ENCODE measurements at places on chromosomes 4 and X.

DNA sequence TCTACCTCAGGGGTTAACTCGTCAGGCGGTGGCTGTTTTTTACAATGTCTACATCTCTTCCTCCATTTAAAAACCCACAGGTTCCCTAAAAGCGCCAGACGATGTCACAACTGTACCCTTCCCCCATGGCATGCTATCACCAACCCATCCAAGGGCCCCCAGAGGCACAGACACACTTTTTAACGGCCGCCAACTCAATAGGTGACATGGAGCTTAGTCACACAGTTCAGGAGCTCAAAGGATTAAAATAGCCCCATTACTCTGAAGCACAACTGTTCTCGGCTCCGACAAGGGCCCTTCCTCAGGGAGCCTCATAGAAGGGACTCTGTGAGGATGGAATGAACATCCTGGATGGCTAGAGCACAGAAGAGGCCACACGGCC, 12.4 kb downstream of the SH3KBP1 start:
- no peak for DNase-seq

GRCh38 chr4:165709516-165709915, 163.5 kb upstream of the TLL1 start:
- DNase-seq: no peak

DNA sequence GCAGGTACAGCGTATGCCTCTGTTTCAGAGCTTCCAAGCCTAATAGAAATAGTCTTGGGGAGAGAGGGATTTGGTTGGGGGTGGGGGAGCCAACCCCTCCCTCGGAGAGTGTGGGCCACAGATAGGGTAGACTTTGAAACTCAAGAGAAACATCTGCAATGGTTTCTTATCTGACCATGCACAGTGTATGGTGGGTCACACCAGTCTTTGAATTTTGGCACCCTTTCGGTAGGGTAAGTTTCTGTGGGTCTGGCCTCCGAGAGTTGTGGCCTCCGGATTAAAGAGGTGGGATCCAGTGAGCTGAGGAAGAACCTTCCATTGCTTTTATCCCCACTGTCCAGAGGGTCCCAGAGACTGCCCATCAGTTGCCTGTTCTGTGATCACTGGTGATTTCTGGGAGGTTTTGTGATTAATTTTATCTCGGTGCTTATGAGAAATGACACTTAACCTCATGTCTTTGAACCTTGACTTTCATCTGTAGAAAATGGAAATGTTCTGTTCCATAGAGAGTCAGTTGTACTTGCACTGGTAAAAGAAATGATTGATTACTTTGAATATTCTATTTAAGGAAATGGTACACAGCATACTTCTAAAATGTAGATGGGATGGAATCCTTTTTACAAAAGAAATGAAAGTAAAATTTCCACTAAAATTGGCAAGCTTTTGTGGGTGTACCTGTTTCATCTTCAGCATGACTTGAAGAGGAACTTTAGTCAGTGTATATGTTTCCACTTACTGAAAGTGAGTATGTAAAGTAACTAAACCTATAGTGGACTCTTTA, 62.7 kb downstream of the TMEM131L start:
- DNase-seq: no peak

DNA sequence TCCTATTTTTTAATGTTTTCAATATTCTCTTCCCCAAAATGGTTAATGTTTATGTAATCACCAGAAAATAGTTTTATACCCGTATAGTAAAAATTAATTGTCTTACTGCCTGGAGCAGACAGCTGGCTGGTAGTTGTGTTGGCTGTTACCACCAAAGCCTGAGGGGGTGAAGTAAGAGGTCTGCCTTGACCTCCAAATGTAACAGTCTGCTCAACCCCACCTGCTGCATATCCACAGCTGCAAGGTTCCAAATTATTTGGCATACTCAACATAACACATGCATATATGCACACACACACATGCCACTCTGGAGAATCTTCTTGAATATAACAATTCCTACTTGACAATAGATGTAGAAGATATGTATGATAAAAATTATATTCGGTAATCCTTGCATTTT, 624.3 kb downstream of the ADGRL3 start:
- DNase-seq: no peak

DNA sequence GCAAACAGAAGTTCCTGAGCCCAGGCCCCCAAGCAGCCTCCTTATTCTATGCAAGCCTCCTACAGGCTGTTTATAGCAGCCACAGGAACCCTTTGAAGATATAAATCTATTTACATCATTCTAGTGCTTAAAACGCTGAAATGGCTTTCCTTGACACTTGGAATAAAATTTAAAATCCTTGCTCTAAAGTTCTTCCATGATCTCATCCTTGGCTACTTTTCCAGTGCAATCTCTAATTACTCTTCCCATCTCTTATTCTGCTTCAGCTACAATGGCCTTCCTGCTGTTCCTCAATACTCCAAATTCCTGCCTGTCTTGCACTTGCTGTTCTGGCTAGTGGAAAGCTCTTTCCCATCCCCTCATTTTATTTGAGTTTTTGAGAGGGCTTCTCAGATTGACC, 634.2 kb upstream of the NR3C2 start:
- DNase-seq: no peak

GRCh38 chr4:16843831-16844508, 54.5 kb downstream of the LDB2 start:
- no peak for DNase-seq

DNA sequence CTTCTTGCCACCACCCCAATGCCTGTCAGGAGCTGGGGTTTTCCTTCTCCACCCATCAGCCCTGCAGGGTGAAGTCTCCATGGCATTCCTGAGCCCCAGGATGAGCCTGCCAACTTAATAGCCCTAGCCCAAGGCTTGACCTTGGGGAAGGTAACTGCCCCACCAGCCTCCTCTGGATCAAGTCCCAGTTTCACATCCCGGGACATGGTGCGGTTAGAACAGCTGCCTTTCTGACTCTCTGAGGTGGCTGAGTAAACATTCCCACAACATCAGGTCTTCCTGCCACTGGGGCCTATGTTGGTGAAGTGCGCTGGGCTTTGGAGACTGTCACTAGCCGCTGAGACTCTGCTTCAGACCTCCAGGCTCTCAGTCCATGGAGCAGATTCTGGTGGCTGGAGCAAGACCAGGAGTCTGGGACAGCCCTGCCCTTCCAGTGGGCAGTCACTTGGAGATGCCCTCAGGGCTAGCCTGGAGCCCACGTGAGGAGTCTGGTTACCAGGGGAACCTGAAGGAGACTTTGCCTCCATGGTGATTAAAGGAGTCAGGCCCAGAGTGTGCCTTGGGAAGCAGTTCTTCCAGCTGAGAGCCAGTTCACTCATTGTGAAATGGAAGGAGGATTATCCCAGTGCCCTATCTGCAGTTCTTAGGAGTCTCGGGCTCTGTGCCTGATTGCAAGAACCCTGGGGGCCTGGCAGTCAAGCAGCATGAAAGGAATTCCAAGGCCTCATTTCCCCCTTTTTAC, 56.8 kb downstream of the SMIM20 start:
- no peak for DNase-seq

DNA sequence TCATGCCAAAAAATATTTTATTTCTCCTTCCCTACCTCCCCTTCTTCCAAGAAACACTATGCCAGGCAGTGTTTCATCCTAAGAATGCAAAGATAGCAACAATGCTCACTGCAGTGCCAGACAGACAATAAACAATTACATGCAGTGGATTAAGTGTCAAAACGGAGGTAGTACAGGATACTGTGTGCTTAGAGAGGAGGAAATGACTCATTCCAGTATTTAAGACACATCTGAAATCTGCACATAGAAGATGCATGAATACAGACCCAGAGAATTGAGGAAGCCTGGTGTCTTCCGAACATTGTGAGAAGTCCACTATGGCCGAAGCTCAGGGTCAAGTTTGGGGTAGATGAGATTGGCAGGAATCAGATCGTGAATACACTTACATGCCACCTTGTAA, 326.4 kb downstream of the PPP3CA start:
- no peak for DNase-seq

DNA sequence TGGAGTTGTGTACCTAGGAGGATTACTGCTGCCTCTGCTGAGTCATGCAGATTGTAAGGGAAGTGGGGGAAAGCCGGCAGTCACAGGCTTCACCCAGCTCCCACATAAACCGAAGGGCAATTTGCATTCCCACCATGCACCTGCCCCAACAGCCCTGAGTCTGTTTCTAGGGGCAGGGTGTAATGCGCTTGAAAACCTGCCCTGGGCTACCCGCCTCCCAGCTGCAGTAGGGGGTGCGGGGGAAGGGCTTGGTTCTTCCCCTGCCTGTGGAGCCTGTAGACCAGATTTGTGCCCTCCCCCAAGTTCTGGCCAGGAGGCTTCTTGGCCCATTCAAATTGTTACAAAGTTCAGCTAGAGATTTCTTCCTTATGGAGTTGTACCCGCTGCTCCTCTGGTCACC, 269.2 kb upstream of the DDX53 start:
- DNase-seq: no peak

DNA sequence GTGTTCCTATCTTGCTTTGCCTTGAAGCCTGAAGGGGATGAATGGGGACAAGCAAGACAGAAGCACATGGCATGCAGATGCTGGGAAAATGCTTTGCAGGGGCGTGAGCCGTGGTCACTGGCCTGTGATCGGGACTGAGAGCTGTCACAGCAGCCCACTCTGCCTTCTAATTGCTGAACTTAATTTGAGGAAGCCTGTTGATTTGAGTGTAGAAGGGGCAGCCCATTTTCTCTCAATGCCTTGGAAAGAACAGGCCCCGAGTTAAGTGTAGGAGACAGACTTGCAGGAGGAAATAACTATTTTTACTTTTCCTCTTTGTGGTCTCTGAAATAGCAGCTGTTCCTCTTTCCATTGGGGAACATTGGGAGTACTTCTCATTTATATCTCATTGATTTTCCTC, 26.1 kb upstream of the TBC1D1 start:
- no peak for DNase-seq

DNA sequence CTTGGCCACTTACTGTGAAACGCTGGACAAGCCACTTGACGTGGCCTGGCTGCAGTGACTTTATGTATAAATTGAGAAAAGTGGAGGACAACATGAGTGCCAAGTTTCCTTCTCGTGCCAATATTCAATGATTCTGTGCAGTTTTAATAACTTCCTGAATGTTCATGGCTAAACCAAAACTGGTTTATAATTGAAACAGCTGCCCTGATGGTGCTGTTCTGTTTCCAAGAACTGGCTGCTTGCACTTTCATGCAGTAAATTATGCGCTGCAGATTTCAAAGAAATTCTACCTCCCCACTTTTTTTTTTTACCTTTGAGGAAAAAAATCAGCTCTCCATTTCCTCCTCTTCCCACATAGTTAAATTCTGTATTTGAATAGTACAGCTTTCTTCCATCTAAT, 205.2 kb upstream of the CASK start:
- DNase-seq: no peak

- DNase-seq: no peak
These were observed 100.8 kb downstream of the SHROOM3 start for GRCh38 chr4:76535603-76536372.

GRCh38 chr4:78254893-78255292, 197.8 kb downstream of the FRAS1 start:
- DNase-seq: no peak

DNA sequence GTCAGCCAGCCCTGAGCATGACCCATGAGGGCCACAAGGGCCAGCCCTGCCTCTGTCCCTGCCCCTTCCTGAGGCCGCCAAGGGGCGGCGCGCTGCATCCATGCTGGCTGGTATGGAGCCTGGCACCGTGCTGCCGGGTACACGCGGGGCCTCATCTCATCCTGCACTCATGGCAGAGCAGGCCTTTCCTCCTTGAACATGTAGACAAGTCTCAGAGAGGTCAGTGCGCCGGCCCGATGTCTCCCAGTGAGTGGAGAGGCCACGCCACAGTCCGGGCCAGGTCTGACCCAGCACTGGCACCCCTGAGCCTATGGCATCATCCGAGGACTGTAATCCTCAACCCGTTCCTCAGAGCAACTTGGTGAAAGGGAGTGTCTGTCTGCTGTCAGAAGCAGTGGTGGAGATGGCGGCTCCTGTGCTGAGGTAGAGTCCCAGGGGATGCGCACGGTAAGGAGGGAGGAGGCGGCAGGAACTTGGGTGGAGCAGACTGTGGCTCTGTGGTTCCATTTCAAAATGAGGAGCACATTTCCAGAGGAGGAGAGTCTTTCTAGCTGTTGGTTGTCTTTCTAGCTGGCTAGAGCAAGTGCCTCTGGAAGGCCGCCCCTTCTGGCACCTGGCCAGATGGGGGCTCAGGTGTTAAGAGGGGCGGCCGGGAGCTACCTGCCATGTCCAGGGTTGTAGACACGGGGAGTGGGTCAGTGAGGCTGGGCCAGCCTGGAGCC, 32.8 kb downstream of the TRMT44 start:
- DNase-seq: no peak

DNA sequence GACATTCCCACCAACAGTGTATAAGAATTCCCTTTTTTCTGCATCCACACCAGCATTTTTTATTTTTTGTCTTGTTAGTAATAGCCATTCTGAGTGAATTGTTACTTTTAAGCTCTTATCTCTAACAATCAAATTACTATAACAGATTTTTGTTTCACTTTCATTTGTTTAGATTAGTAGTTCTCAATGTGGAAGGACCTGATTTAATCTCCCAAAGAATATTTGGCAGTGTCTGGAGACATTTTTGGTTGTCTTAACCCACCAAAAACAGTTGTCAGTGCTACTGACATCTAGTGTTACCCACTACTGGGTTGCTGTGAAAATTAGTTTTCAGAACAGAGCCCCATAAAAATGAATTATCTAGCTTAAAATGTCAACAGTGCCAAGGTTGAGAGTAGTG, 37.9 kb downstream of the RUFY3 start:
- no peak for DNase-seq

DNA sequence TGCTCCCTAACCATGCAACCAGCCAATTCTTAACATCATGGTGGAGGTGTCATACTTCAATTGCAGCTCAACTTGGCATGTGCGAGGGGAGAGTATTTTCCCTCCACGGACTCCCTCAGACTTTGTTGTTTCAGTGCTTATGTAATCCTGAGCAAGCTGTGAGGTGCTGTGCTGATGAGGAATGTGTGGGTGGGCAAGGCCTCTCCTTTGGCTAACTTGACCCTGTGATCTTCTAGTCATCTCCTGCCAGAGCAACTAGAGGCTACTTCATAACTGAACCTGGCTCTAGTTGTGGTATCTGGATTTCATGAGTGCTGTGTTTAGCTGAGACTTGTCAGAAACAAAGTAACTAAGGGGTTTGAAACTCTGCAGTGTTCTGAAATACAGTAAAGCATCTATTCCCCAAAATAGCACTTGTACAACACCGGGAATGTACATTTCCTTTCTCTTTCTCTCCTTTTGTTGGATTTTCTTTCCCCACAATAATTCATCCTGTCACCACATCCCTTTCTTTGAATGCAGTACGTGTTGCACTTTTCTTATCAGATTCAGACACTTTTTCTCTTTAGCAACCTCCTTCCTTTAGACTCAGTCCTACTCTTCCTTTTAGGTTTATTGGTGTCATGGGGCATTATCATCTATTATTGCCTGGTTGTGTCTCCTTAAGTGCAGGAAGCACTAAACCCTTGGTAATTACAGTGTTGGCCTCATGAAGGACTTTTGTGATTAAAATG, 415.2 kb upstream of the NR3C2 start:
- DNase-seq: no peak

GRCh38 chr4:181085557-181085956, 1157.6 kb upstream of the TENM3 start:
- DNase-seq: no peak

- DNase-seq: no peak
These were observed 78.9 kb upstream of the PPP2R3B start for GRCh38 chrX:465418-466215.
